ENCODE measurements at places on chromosomes 1 and 21. TPM values are rescaled to one million over a fixed set of nuclear protein-coding genes. Genes with fewer than 3 reads are reported as not detected.

GRCh38 chr1:7449750-7450149 lies 321.3 kb upstream of the VAMP3 start:
- DNase-seq, result no peak

- no peak for DNase-seq
Measured at GRCh38 chr1:22159891-22160290, 17.0 kb upstream of the WNT4 start.

DNA sequence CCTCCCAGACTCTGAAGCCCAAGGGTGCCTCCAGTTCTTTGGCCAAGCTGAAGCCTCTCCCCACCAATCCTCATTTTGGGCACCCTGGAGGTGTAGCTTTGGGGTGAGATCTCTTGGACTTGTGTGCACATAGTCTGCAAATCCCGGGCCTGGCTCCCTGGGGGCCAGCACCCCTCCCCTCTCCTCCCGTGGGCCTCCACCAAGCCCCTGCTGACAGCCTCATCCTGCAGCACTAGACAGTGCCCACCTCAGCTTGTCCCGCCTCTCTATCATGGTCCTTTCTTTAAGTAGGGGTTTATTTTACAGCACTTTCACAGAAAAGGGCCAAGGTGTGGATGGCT lies 3.2 kb downstream of the GJC2 start:
- DNase-seq, result no peak

ENTREP3 gene
- 41.8 TPM for total RNA-seq

Measured in K562 (cell line).